ENCODE measurements at places on chromosomes 13 and 19.

- DNase-seq: no peak
Measured at GRCh38 chr19:2212861-2213711, 23.0 kb downstream of the PLEKHJ1 start.

DNA sequence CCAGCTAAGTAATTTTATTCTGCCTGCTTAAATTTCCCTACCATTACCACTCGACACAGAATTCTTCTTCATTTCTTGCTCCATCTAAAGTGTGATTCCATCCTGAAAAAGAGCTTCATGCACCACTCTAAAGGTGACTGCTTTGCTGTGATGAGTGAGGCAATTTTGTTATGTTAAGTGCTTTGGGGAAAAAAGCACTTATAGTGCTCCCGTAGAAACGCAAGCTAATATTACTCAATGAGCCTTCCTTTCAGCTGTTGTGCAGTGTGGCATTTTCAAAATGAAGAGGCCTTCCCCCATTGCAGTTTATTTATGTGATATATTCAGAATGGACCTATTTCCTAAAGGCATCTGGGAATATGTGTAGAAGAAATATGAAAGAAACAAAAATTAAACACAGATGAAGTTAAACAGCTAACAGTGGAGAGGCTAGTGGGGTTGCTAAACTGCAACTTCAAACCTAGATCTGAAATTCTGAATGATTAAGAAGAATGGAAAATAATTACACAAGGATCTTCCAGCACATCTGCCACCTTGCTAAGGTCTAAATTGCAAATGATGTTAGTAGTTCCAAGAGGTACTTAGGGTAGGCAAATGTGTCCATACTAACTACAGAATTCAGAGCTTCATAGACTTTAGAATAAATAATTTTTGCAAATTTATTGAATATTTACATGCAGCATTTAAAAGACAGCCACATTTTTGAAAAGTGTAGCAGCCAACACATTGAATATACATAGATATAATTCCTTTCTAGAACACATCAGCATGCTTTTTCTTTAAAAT lies 211.7 kb downstream of the DCT start:
- no peak for DNase-seq

DNA sequence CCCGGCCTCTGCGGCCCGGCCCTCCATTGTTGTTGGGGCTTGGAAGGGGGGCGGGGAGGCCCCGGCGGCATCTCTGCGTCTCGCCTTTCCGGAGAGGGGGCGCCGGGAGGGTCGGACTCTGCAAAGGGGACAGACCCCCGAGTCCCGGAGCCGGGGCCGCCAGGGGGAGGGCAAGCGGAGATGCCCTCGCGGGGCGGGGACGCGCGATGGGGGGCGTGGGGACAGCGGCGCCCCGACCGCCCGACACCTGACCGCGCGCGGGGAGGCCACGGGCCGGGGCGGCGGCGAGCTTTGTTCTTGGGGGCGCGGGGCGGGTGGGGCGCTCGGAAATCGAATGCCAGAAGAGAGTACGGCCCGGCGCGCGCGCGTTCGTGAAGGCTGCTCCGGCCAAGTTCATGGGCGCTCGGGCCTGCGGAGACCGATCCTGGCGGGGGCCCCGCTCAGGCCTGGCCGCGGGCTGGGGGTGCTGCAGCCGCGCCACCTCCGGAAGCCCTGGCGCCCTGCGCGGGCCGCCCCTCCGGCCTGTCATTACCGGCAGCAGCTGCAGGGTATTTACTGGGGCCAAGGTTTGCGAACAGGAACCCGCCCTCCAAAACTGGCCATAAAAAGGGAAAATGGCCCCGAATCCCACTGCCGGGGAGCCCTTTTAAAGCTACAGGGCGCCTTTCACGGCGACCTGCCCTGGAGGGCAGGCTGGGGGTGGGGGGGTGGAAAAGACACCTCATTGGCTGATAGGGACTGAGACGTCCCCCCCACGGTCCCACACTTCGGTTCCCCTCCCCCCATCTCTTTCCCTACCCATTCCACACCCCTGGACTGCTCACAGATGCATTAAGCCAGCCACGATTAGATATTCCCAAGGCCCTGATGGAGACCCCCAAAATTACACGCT lies 11.1 kb upstream of the NANOS3 start:
- DNase-seq: no peak

DNA sequence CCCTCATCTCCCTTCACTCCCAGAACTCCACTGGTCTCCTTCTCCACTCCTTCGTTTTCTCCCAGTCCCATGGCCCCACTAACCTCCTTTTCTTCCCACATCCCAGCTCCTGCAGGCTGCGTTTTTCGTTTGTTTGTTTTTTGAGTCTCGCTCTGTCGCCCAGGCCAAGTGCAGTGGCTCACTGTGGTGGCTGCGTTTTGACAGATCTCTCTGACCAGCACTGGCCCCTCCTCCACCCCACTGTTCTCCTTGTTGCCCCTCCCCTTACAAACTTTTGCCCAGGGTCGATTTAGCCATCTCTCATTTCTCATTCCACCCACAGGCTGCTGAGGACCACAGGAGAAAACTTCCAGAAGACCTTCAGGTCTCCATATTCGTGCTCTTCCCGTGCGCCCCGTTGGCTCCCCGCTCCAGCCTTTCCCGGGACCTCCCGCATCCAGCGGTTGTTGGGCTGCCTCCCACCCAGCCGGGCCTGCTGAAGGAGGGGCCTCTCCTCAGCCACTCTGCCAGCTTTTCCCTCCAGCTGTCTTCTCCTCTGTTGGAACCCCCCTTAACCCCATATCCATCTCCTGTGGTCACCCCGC lies 40.6 kb upstream of the GJB6 start:
- DNase-seq: no peak

GRCh38 chr13:107005577-107005976 lies 437.6 kb upstream of the ARGLU1 start:
- DNase-seq: no peak

GRCh38 chr19:2142173-2142829 lies 9.1 kb downstream of the AP3D1 start:
- DNase-seq: no peak

GRCh38 chr19:13484166-13484565 lies 22.1 kb downstream of the CACNA1A start:
- no peak for DNase-seq

- no peak for DNase-seq
Measured at GRCh38 chr13:90177512-90177911, 1170.0 kb upstream of the MIR17HG start.

DNA sequence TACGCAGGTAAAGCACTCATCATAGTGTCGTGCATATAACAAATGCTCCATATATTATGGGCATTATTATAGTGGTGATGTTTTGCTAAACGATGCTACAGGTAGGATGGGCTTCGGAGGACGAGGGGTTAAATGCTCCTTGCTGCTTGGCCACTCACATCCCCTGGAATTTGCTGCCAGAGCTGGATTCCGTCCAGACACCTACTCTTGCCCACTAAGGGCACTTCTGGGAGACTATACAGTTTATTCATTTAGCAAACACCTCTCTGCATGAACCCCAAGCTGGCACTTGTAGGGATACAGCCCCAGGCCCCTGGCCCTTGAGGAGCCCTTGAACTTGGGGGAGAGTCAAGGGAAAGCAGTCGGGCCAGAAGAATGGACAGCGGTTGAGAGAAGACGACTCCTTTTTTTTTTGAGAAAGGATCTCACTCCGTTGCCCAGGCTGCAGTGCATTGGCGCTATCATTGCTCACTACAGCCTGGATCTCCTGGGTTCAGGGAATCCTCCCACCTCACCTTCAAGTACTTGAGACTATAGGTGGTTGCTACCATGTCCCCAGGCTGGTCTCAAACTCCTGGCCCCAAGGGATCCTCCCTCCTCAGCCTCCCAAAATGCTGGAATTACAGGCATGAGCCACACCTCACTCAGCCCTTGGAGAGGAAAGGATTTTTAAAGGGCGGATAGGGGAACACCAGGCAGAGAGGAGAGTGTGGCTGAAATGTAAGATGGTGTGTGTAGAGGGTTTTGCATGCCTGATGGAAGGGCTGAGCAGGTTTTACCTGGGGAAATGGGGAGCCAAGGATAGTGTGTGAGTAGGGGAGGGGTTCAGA lies 1.1 kb upstream of the MRPL34 start:
- no peak for DNase-seq

- DNase-seq: no peak
Measured at GRCh38 chr19:17091758-17092333, 16.3 kb downstream of the MYO9B start.

DNA sequence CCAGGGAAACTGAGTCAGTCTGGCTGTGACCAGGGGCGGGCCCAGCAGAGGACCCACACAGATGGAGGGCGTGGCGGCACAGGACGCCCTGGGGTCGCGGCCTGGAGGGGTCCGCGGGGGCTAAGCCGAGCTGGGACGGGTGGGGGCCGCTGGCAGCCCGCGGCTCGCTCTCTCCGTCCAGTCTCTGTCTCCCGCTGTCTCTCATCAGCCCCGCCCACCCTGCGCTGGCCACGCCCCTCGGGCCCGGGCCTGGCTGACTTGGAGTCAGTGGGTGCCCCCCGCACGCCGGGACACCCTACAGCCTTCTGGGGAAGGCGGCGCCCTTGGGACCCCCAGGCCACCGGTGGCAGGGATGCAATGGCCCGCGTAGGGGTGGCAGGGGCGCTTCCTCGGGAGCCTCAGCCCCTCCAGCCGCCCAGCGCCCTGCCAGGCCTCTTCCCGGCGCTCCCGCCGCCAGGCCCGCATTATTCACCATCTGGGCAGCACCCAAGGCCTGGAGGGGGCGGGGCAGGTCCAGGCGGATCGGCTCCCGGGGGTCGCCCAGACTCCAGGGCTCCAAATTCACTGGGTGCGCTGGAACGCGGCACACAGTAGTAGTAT lies at the start of gene TBXA2R:
TSS of gene TBXA2R (minus strand) at position 186 of the 600 bp plus-strand sequence. CDS start 6,241 bp downstream, outside the sequence.
- DNase-seq: peak; percentile 91

- DNase-seq: no peak
Measured at GRCh38 chr13:81988567-81988966, 1647.6 kb upstream of the SPRY2 start.

DNA sequence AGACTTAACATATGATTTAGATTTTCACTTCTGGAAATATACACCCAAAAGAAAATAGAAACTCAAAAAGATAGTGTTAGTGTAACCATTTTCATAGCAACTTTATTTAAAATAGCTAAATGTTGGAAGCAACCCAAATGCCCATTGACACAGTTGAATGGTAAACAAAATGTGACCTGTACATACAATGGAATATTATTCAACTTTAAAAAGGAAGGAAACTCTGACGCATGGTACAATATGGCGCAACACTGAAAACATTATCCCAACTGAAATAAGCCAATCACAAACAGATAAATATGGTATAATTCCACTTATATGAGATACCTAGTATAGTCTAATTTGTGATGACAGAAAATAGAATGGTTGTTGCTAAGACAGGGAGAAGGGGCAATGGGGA lies 1456.1 kb upstream of the MIR17HG start:
- no peak for DNase-seq

DNA sequence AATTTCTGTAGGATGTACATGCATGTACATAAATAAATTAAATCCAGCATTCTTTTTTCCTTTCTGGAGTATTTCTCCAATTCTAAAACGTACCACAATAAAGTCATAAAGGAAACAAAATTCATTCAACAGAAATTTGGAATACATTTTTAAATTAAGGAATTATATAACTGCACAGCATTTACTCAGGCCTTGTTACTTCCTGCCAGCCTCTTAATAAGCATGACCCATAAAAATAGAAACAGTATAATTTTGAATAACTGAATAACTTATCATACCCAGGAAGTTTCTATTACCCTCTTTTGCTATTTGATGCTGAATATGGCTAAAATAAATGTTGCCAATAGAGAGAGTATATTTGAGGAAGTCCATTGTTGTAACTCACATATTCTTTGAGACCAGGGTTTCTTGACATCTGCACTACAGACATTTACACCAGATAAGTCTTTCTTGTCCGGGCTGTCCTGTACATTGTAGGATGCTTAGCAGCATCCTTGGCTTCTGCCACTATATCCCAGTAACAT lies 178.2 kb downstream of the KLF12 start:
- DNase-seq: no peak

DNA sequence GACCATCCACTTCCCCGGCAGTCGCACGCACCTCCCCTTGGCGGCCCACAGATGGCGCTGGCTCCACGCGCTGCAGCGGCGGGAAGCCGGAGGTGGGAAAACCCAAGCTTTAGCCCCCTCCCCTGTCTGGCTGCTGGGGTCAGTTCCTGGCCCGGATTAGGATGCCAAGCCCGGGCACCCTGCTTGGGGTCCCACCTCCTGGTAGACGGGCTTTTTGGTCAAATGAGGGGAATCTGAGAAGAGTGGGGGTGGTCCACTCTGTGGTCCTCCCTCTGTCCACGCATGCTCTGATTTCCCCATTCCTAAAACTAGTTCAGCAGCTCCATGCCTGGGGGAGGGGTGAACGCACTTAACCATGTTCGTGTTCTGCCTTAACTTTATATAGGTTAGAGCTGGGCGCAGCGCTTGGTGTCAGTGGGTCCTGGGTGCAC lies 8.1 kb upstream of the ADGRE2 start:
- DNase-seq: peak; percentile 87

- no peak for DNase-seq
Measured at GRCh38 chr19:45078390-45079062, 534 bp upstream of the GEMIN7 start.

- DNase-seq: no peak
Measured at GRCh38 chr13:38755793-38756192, 68.9 kb downstream of the FREM2 start.

GRCh38 chr19:8022275-8022674 lies 16.8 kb upstream of the ELAVL1 start:
- no peak for DNase-seq

DNA sequence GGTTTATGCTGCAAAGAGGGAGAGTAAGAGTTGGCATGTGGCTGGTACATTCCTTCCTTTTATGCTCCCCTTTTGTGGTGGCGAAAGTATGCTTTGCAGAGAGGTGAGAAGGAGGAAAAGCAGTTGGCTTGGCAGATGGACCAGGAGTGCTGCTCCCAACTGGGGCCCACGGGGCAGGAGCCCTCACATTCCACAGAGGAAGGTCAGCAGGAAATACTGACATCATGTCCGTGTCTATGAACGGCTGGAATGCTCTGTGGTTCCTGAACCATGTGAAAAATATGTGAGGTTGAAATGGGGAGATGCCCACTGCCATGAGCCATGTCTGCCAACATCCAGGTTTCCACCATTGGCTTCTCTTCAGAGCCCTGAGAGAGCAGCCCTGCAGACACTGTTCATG lies 33.3 kb upstream of the GAS6 start:
- DNase-seq: no peak

GRCh38 chr13:32910530-32910929 lies 105.7 kb upstream of the KL start:
- no peak for DNase-seq

GRCh38 chr13:47463726-47464125 lies 537.3 kb downstream of the SUCLA2 start:
- DNase-seq: peak; percentile 57

- DNase-seq: peak; percentile 51
Measured at GRCh38 chr13:76971851-76972829, 19.7 kb upstream of the CLN5 start.

GRCh38 chr19:18919900-18920214 lies 342 bp downstream of the DDX49 start:
- DNase-seq: no peak

- no peak for DNase-seq
Measured at GRCh38 chr19:34436716-34437115, 8.5 kb downstream of the UBA2 start.

All from endodermal cell (in vitro differentiated cells).